Foreskin keratinocyte (primary cell): ENCODE measurements at places on chromosomes 1 and 21.
A peak's percentile ranks its signal among the peaks of the same experiment; 100 is the strongest.

DNA sequence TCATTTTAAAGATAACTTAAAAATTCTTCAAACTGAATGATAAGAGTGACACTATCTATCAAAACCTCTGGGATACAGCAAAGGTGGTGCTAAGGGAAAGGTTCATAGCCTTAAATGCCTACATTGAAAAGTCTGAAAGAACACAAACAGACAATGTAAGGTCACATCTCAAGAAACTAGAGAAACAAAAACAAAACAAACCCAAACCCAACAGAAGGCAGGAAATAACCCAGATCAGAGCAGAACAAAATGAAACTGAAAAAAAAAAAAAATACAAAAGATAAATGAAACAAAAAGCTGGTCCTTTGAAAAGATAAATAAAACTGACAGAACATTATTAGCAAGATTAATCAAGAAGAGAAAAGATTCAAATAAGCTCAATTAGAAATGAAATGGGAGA is 6.8 kb downstream of the ODF2L start:
- DNase-seq = no peak

GRCh38 chr1:238487931-238488330 is 597.2 kb upstream of the ZP4 start:
- no peak for DNase-seq

DNA sequence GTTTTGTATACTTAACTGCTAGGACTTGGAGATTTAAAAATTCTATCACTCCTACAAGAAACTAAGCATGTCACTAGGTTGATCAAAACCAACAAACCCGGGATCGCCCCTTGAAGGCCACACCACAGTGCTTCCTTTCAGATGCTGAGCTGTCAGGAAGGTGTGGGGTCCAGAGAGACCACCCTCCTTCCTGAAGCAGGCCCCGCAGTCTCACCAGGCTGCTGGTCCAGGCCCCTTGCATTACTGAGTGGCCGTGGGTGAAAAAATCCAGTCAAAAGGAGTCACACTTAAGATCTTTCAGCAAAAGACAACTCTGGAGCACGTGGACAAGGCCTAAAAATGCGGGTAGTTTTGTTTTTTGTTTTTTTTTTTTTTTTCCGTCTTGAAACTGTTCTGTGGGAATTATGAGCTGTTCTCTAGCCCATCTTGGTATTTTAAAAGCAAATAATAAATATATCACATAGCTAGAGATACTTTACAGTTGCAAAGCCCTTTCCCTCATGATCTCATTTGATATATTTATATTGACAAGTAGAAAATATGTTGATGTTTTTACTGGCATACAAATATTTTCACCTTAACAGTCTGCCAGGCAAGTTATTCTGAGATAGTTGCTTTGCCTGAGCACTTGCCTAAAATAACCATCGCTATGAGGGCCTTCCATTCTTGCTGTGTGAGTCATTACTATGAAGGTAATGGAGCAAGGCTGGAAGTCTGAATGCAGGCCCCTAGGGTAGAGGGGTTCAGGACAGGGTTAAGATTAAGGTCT is 73.1 kb upstream of the EDEM3 start:
- DNase-seq = peak; percentile 36

- no peak for DNase-seq
Observed at GRCh38 chr1:4654764-4655673, 610 bp downstream of the AJAP1 start.

DNA sequence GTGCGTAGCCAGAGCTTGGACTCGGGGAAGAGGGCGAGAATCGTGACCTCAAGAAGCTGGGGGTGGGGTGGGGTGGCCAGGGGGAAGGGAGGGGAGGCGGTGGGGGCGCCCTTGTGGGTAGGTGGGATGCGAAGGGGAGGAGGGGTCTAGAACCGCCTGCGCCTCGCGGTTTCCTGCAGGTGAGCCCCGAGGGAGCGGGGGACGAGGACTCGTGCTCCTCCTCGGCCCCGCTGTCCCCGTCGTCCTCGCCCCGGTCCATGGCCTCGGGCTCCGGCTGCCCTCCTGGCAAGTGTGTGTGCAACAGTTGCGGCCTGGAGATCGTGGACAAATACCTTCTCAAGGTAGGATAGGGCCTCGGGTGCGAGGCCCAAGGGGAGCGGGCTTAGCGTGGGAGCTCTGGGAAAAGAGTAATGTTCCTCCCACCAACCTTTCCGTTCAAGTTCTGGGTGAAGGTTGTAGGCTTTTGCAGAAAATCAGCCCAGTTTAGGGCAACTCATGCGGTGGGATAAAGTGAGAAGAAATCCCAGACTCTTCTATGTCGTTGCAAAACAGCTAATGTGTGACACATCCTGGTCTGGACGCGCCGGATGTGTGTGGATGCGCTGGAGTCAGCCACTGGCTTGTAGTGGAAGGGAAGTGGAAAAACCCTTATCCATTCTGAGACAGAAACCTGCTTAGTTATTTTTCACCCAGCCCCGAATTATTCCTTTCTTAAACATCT is 2.9 kb downstream of the LHX8 start:
- no peak for DNase-seq

DNA sequence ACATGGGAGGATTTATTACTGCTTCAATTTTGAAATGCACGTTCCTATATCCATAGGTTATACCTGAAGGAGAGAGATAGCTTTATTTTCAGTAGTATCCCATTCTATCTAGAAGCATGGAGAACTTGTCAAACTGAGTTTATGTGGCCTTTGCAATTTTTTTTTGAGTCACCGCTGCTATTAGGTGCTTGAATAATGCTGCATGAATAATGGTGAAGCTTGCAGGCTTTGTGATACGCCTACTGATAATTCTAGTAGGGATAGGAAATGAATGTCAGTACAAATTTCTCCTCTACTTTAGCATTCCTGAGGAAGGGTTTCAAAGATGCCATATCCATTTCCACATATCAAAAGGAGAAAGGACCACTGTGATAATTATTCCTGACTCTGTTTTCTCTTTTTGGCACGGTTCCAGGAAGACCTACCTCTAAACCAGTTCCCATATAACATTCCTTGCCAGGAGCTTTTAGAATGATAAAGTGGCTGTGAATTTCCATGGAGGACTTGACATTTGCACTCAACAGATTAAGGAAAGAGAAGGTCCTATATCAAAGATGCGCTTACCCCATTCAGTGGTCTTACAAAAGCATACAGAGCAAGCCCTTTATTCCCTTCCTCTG is 83.5 kb downstream of the SPATA46 start:
- no peak for DNase-seq

- no peak for DNase-seq
Observed at GRCh38 chr1:214292322-214292721, 11.4 kb downstream of the SMYD2 start.

DNA sequence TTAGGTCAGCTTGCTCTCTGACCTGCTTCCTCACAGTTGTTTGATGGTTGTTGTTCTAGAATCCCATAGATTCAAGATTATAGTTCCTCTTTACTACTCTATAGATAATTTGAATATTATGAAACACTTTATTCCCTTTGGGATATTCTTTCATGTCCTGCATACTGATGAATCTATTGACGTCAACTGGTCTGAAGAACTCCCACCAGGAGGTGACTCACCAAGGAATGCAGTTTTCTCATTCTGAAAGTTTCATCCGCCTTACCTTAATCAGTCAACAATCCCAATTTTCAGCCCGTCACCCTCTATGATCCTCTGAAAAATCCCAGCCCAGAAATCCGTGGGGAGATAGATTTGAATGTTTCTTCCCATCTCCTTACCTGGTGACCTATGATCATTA is 834.1 kb upstream of the PRMT6 start:
- DNase-seq = peak; percentile 61

GRCh38 chr1:182756423-182756822 is 33.1 kb upstream of the NPL start:
- DNase-seq = no peak

GRCh38 chr1:99648107-99648506 is 2.2 kb downstream of the PALMD start:
- no peak for DNase-seq

- peak; percentile 23 for DNase-seq
Observed at GRCh38 chr1:81113688-81114087, 687.0 kb upstream of the ADGRL2 start.

GRCh38 chr1:26218906-26219494 is 15.0 kb upstream of the CEP85 start:
- no peak for DNase-seq

DNA sequence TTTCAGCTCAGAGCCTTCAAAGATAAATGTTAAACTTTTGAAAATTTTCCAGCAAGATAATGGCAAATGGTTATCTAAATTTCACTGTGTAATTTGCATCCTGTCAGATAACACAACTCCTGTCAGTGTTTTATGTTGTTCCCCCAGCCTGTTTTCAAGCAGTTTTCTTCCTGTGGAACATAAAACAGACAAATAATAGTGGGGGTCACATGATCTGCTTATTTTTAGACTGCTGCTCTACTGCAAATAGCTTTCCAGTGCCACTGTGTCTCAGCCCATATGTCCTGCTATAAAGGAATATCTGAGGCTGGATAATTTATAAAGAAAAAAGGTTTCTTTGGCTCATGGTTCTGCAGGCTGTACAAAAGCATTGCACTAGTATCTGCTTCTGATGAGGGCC is 32.2 kb downstream of the FMO3 start:
- no peak for DNase-seq

GRCh38 chr1:25197235-25197975 is 34.9 kb downstream of the SYF2 start:
- no peak for DNase-seq

GRCh38 chr1:6794164-6794563 is 8.9 kb downstream of the CAMTA1 start:
- DNase-seq = no peak
